ENCODE measurements at places on chromosomes 3 and 15.

DNA sequence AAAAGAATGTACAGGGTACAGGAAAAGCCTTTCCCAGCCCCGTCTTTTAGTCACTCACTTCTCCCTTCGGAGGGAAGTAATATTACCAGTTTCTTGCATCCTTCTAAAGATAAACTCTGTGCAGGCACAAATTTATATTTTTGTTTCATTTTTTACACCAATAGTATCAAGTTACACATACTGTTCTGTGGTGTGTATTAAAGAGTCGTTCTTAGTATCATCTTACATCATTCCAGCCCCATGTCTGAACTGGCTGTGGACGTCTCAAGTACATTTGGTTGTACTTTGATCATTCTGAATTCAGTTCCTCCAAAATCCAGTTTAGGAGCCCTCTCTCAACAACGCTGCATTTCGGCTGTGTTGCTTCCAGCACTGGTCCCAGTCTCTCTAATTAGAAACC, 68.7 kb downstream of the LMLN start:
- no peak for DNase-seq

GRCh38 chr3:129718201-129718600, 111.7 kb upstream of the PLXND1 start:
- no peak for DNase-seq

DNA sequence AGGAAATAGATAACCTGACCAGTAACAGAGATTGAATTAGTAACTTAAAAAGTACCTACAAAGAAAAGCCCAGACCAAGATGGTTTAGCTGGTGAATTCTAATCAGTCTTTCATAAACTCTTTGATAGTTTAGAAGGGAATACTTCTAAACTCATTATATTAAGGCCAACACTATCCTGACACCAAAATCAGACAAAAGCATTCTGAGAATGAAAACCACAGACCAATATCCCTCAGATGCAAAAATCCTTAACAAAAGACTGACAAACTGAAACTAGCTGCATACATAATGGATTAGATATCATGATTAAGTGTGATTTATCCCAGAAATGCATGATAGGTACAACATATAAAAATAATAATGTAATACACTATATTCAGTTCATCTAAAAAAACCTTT, 115.6 kb downstream of the RFX7 start:
- no peak for DNase-seq

- no peak for DNase-seq
Observed at GRCh38 chr3:160012108-160012507, 23.5 kb downstream of the IL12A start.

GRCh38 chr3:60064210-60065178, 1014.7 kb upstream of the CFAP20DC start:
- no peak for DNase-seq
